Heart right ventricle (tissue), 16 donors: ENCODE measurements at places on chromosomes 16 and 17. TPM values are rescaled to one million over a fixed set of nuclear protein-coding genes. Genes with fewer than 3 reads are reported as not detected.

Gene ATP2C2
- not detected for total RNA-seq

Gene MON1B
- total RNA-seq = 15.8 TPM

Gene KIF18B
- 0.17 TPM for total RNA-seq

Gene EVPL
- total RNA-seq = 0.04 TPM

Gene NAGS
- 0.57 TPM for total RNA-seq

Gene GPR179
- not detected for total RNA-seq

Gene RAB11FIP4
- 6.1 TPM for total RNA-seq

Gene CCR7
- 0.10 TPM for total RNA-seq

Gene CBX1
- 31.2 TPM for total RNA-seq

Gene TSNAXIP1
- total RNA-seq = 0.15 TPM

Gene TEDC2
- 0.93 TPM for total RNA-seq

Gene CA5A
- not detected for total RNA-seq

Gene PMP22
- total RNA-seq = 206 TPM

Gene NPTX1
- total RNA-seq = not detected

Gene CCL1
- not detected for total RNA-seq

Gene MYO15B
- total RNA-seq = 62.2 TPM

Gene CRAMP1
- total RNA-seq = 10.4 TPM

Gene DNAI2
- not detected for total RNA-seq

Gene NEUROD2
- total RNA-seq = not detected

Gene PLA2G10
- not detected for total RNA-seq

Gene SLC6A2
- total RNA-seq = not detected

Gene EVPLL
- total RNA-seq = not detected
